ENCODE measurements at places on chromosomes 7 and 10.
A peak's percentile ranks its signal among the peaks of the same experiment; 100 is the strongest.

DNA sequence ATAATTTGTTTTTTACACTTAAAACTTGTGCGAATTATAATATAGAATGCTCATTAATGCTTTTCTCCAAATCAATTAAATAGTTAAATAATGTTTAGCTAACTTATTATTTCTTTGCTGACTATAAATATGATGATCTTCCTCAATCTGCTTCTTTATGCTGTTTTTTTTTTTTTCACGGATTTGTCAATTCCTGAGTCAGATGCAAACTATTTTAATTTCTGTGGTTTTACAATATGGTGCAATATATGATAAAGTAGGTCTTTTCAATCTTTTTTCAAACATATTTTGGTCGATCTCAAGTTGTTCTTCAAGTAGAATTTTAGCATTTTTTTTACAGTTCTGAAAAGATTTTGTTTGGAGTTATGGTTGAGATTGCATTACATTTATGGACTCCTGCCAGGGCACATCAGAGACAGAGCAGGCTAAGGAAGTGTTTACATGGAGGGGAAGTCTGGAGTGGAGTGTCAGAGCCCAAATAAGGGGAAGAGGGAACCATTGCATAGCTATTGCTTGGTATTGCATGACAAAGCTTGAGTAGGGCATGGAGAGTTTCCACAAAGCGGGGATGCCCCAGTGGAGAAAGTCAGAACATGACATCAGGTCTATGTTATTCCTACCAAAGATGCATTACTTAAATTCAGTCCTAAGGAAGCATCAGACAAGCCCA, 204.4 kb downstream of the OTUD1 start:
- no peak for DNase-seq

- no peak for DNase-seq
Observed at GRCh38 chr7:111919631-111920179, 286.5 kb downstream of the DOCK4 start.

DNA sequence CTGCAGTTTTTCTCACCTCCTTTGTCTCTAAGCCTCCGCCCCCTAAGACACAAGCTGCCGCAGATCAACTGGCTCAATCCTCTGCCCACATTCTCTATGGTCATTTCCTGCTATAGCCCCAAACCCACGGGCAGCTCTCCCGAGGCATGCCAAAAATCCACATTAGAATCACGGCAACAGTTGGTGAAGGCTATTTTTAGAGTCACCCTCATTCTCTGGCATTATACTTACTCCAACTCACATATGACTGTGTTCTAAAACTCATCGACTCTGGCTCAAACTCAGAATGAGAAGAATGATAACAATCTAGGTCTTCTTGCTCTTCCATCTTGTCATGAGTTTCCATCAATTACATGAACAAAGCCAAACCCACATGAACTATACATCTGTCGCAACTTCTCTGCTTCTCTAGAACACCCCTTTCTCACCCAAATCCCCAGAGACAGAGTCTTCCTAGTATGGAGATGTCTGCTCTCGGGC, 10.9 kb upstream of the KIAA1549 start:
- DNase-seq = no peak

GRCh38 chr10:18611168-18611567, 40.2 kb downstream of the NSUN6 start:
- no peak for DNase-seq

DNA sequence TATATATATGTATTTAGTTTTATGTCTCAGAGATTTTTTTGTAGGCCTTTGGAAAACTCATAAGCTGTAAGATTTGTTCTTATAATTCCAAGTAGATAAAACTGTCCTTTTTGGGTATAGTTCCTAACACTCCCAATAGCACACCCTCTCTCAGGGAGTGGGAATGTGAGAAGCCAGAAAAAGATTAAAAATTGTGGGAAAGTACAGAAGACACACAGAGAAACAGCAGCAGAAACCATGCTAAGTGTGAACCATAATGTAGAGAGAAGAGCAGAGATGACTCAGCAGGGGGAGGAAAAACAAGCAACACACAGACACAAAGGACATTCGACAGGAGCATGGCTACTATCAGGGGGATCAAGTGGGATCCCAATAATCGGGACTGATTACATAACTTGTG, 401.6 kb downstream of the MAGI2 start:
- no peak for DNase-seq

DNA sequence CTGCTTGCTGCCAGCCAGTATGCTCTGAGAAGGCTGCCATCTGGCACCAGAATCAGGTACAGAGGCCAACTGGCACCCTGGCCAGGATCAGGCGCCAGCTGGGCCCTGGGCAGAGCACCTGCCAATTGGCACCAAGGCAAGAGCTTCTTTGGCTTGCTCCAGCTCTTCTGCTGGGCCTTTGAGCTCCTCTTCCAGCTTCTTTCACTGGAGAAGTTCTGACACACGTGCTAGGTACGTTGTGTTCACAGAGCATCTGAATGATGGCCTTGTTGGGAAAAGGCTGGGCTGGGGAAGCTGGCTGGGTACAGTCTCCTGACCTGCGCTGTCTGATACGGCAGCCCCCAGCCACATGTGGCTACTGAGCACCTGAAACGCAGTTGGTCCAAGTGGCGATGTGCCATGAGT, 31.7 kb upstream of the OPALIN start:
- no peak for DNase-seq

- DNase-seq = no peak
Observed at GRCh38 chr7:124364283-124364682, 331.4 kb upstream of the TMEM229A start.

GRCh38 chr7:75575488-75576121, 83.5 kb downstream of the SPDYE5 start:
- DNase-seq = no peak

DNA sequence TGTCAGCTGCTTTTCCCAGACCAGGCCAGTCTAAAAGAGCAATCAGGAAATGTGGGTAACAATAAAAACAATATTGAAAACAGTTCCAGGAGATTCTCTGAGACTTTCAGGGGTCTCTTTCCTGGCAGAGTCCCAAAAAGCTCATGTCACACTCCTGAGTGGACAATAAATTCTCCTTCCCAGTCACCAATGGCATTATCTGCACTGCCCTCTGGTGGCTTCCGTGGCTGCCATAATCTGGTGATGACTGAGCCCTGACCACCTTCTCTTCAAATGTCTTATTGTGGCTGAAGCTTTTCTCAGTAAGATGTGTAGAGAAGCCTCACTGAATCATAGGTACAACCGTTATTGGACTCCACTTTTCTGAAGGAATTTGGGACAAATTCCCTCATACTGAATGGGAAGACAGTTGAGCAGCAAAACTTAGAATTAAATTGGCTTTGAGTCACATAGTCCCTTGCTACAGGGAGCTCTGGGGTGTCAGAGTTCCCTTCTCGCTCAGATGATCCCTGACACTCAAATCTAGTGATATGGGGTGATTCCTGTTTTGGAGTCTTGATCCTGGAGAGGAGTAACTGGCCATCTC, 24.4 kb upstream of the ASAH2 start:
- no peak for DNase-seq

DNA sequence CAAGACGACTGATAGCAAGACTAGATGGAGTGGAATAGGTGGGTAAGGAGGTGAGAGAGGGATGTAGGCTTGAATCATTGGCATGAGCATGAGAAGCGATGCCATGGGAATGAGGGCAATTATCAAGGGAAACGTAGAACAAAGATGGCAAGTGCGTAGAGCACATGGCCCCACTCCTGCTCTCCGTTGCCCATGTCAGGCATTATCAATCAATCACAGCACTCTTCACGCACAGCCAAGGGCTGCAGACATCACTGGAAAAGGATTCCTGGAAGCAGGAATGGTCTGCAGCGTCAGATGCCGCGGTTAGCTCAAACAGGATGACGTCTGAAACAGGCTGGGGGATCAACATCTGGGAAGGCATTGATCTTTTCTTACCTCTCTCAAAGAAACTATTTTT, 25.6 kb upstream of the GALNTL5 start:
- no peak for DNase-seq

DNA sequence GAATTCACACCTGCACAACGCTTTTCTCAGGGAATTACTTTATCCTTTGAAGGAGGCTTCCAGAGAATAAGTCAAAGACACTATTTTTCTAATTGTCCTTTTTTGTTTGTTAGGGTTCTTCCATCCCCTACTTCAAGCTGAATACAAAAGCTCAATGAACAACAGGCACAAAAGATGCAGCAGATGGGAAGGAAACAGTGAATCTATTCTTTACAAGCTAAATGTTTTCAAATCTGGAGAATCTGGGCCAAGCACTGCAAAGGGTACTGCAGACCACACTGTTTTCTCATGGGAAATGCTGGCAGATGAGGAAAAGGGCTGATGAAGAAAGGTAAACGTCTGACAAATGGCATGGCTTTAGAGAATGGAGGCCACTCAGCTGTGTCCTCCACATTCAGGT, 18.5 kb downstream of the LIPA start:
- DNase-seq = no peak

DNA sequence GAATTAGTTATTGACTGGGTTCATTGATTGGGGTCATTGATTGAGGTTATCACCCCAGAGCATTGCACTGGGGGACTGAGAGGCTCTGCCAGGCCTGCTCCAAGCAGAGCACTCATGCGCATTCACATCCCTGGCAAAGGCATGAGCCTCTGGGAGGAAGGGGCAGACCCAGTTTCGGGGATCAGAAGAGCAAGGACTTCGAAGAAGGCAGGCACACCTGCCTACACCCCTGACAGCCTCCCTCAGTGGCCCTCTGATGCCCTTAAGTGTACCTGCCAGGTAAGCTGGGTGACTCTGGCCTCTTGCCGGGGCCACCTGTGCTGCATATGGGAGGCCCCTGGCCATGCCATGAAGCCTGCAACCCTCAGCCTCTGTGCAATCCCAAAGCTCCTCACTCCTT, 181.1 kb downstream of the PTPN20 start:
- DNase-seq = no peak

- no peak for DNase-seq
Observed at GRCh38 chr7:116683786-116684185, 11.8 kb downstream of the MET start.

DNA sequence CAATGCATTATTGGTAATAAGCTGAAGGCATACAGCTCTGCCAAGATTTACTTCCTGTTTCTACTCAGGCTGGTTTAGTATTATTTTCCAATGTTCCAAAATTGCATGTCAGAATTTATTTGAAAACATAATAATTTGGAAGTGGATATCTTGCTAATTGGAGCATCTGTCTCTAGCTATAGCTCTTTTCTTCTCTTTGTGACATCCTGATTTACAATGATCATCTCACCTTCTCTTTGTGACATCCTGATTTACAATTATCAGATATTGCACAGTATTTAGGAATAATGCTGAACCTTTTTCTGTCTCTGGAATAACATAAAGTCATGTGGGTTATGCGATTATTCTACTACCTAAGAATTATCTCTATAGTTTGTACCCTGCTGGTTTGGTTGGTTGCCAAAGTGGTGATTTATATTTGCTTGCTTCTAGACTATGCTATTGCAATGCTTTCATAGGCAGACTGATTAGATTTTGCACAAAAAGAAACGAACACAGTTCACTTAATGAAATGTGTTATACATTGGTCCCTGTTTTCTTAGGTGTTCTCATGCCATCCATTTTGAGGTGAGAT, 44.3 kb upstream of the CABCOCO1 start:
- DNase-seq = no peak

DNA sequence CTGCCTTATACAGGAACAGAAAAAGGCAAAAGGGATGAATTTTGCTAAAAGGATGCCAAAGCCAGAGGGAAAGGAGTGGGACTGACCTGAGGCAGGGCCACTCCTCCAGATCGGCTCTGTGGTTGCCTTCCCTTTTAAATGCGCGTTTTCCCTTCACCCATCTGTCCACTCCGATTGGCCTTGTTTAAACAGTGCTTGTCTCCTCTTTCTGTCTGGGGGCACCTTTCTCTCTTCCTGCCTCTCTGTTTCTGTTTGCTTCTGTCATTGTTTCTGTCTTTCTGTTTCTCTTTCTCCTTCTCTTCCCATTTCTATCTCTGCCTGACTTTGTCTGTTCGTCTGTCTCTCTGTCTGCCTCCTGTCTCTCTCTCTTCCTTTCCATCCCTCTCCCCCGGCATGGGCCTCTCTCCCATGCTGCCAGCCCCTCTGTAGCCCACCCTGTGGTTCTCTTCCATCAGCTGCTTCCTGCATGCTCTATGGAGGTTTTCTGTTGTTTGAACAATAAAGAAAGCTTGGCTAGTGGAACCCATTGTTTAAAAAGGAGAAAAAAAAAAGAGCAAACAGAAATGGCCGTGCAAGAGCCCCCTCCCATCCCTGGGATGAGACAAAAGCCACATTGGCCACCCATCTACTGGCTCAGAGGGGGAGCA, 29.5 kb upstream of the HSPB1 start:
- DNase-seq = no peak

GRCh38 chr7:72017756-72018155, 394.4 kb downstream of the CALN1 start:
- no peak for DNase-seq

DNA sequence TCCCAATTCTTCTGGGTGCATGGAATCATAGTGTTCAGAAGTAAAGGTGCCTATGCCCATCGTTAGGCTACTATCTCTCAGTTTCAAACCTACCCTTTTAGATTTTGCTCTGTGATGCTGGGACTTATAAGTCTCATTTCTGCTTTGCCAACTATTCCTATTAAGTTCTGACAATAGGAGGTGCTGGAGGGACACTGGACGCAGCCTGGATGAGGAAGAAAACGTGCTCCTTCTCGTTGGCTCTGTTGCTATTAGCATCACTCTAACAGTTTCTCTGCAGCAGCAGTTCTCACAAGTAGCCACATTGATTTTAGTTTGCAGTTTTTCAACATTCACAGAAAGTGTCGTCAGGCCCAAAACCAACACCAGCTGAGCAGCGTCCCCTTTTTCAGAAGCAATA, 72.4 kb downstream of the ABCC2 start:
- no peak for DNase-seq

- no peak for DNase-seq
Observed at GRCh38 chr7:148882841-148883265, 1.2 kb downstream of the EZH2 start.

- DNase-seq = no peak
Observed at GRCh38 chr7:80319461-80319860, 184.8 kb downstream of the GNAI1 start.

- no peak for DNase-seq
Observed at GRCh38 chr7:138785587-138786437, 12.0 kb upstream of the TMEM213 start.

GRCh38 chr7:16657656-16658279, 11.8 kb downstream of the BZW2 start:
- no peak for DNase-seq

DNA sequence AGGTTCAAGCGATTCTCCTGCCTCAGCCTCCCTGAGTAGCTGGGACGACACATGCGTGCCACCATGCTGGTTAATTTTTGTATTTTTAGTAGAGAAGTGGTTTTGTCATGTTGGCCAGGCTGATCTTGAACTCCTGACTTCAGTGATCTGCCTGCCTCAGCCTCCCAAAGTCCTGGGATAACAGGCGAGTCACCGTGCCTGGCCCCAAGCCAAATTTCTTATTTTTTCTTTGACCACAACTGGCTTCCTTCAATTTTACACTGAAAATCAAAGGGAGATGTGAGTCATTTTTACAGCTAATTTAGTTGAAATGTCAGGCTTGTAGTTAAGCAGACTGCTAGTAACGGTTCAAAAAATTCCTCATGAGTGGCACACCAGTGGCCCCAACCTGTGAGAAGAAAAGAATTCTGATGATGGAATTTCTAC, 7.8 kb downstream of the RNF216 start:
- peak; percentile 75 for DNase-seq

All from keratinocyte (primary cell).